ENCODE measurements at places on chromosomes 1 and 21.

DNA sequence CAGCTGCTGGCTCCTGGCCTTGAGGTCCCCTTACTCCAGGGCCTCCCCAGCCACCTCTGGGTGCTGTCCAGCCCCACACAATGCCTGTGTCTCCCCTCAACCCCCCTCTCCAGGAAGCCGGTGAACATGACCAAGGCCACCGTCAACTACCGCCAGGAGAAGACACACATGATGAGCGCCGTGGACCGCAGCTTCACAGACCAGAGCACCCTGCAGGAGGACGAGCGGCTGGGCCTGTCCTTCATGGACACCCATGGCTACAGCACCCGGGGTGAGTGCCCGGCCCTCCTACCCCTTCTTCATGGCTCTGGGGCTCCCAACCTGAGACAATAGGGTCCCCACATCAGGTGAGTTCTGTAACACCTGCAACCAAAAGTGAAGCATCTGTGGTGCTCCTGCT is 55.4 kb downstream of the PTPRU start:
- no peak for DNase-seq

- DNase-seq = no peak
Observed at GRCh38 chr21:44395260-44395659, 41.8 kb downstream of the TRPM2 start.

GRCh38 chr1:190564117-190564516 is 86.5 kb upstream of the BRINP3 start:
- no peak for DNase-seq

DNA sequence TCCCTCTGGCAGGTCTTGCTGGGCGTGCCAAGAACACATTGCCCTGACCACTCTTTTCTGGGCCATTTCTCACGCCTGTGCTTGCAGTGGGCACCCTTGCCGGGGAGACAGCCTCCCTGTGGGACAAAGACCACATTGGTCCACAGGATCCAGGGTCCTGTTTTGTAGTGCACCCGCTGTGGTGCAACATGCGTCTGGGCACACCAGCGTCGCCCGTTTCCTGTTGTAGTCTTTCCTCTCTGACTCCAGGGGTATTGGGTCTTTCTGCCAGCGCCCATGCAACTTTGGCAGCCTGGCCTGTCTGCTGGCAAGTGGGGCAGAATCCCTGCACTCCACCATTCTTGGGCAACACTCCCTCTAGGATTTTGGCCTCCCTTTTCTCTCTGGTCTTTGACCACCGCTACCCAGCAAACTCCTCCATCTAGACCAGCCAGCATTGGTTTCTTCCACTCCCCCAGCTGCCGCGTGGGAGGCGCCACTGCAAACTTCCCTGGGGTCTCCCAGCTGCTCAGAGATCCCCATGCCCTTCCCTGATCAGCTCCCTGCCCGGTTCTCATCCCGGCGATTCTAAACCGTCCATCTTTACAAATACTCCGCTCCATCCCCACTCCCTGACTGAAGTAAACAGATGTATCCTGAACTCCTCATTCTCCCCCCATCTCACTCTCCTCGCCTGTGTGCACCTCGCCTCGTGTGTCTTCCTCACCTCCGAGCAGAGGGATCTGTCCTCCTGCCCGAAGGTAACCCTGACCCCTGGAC is 1.2 kb upstream of the TPRG1L start:
- DNase-seq = no peak

- no peak for DNase-seq
Observed at GRCh38 chr1:234175363-234175762, 197.9 kb upstream of the COA6 start.

- no peak for DNase-seq
Observed at GRCh38 chr1:56265216-56265615, 314.1 kb downstream of the PLPP3 start.

DNA sequence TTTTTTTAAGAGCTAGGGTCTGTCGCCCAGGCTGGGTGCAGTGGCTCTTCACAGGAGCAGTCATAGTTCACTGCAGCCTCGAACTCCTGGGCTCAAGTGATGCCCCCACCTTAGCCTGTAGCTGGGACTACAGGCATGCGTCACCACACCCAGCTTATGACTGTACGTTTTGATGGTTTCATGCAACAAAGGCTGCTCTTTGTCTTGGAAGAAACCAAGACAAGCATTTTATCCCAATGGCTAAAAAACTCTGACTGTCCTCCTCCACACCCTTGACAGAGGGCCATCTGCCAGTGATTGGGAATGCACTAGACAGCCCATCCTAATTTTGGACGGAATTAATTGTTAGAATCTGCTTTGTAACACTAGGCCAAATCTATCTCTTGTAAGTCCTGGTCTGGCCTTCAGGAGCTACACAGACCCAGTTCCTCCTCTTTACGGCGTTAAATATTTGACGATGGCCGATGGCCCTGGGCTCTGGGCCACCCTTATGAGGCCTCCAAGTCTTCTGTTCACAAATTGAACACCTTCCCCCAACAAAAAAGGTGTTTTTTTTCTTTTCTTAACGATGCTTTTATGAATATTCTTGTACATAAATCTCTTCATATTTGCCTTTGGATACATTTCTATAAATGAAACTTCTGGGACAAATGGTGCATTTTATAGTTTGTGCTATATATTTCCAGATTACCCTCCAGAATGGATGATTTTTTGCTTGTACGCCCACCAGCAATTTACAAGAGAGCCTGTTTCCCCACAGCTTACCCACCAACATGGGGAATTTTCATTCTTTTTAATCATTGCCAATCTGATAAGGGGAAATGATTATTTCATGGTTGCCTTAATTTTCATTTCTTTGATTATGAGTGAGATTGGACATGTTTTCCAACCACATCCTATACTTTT is 104.8 kb upstream of the SLC25A33 start:
- DNase-seq = no peak
